ENCODE measurements at places on chromosomes 1 and 21.

GRCh38 chr1:155932487-155932886 is 1.7 kb downstream of the KHDC4 start:
- DNase-seq: no peak

DNA sequence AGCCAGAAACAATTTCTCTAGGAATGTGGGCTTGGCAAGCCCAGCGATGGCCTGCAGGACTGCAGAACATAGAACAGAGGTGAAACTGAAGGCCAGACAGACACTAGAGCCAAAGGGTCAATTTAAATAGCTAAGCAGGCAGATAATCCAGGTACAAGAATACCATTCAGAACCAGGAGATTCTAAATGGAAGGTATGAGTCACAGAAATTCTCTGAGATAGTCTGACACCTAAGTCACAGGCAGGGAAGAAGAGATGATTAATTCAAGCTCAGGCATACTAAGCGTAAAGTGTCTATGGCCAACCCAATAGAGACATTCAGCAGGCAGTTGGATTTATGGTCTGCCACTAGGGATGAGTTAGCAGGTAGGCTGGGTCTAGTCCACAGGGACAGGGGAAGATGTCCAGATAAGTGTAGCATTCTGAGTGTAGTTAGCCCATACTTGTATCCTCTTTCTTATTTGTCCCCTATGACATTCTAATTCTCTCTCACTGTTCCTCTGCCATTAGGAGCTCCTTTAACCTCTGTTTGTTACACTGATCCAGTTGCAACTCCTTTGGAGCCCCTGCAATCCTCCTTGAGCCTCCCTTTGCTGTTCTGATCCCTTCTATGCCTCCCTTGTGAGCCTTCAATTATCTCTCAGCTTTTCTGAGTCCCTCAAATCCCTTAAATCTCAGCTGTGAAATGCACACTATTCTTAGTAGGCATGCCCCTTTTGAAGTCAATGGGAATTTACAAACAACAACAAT is 383.8 kb downstream of the LMO4 start:
- DNase-seq: no peak

- no peak for DNase-seq
These were observed 65.1 kb downstream of the RIPK4 start for GRCh38 chr21:41701749-41702148.

DNA sequence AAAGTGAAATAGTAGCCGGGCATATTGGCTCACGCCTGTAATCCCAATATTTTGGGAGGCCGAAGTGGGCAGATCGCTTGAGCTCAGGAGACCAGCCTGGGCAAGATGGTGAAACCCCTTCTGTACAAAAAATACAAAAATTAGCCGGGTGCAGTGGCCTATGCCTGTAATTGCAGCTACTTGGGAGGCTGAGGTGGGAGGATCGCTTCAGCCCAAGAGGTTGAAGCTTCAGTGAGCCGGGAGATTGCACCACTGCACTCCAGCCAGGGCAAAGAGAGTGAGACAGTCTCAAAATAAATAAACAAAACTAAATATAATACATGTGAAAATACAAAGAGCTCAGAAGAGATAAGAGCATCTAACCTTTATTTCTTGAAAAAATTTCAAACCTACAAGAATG is 2.3 kb upstream of the MSTO1 start:
- no peak for DNase-seq

DNA sequence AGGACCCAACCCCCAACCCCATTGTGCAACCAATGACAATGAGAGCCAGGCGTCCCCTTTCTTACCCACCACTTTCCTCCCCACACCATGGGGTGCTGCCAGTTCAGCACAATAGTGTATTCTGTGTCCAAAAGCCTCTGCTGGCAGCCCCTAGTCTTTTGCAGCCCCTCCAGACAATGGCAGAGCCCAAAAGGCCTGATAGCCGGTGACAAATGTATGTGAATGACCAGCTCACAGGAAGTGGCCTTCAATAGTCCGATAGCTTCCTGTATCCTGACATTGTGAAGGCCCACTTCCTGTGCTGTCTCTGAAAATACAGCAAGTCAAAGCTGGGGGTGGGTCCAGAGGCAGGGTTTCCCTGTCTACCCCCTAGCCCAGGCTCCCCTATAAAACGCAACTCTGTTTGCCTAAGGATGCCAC is 16.6 kb downstream of the SMIM12 start:
- DNase-seq: no peak

- DNase-seq: no peak
These were observed 32.4 kb upstream of the ATP1A1 start for GRCh38 chr1:116340506-116341231.

DNA sequence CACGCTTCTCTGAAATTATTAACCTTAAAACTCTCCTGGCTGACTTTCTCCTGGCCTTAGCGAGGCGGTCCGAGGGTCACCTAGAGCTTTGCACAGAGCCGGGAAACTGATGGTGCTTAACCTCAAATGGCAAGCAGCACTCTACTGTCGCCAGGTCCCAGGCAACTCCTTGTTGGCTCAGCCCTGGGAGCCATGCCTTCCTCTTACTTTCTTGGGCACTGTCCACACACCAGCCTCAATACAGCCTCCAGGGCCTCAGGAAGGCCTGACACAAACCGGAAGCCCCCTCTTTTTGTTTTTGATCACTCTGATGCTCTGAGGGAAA is 3.8 kb downstream of the TRABD2B start:
- DNase-seq: no peak

DNA sequence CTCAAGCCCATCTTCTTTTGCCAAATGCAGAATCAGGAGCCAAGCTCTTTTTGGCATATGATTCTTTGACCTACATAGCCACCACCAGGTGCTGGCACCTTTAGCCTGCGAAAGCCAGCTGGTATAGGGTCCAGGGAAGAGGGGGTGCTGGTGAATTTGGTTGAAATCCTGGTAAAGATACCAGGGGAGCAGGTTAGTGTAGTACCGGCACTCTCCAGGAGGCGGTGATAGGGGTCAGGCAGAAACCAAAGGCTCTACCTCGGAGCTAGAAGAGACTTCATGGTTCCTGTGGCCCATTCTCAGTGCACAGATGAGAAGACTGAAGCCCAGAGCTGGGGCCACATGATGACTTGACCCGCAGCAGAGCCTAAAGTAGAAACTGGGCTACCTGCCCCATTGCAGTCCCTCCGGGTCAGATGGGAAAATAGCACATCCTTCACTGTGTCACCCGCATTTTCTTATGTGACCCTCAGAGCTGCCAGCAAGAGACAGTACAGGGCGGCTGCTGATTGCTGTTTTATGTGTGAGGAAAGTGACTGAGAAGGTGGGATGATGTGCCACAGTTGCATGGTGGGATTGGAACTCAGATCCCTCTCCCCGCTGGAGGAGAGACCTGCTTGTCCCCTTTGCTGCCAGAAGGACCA is 36.0 kb upstream of the IL19 start:
- DNase-seq: peak; percentile 86

All from activated naive CD4-positive, alpha-beta T cell treated with anti-CD3 and anti-CD28 coated beads, Interleukin-2, amount 50 U/mL, for 16 hours (primary cell).